PC-3 (cell line): ENCODE measurements at places on chromosomes 12 and 14. TPM values are rescaled to one million over a fixed set of nuclear protein-coding genes. Genes with fewer than 3 reads are reported as not detected.
A peak's percentile ranks its signal among the peaks of the same experiment; 100 is the strongest.

DNA sequence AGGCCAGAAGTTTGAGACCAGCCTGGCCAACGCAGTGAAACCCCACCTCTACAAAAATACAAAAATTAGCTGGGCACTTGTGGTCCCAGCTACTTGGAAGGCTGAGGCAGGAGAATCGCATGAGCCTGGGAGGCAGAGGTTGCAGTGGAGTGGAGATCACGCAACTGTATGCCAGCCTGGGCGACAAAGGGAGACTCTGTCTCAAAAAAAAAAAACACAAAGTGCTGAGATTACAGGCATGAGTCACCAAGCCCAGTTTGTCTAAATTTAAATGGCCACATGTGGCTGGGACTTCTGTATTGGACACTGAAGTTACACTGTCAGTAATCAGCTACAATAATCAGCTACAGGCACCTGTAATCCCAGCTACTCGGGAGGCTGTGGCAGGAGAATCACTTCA is 100.9 kb upstream of the AEBP2 start:
- no peaks in the 10 kb centered on the region for H3K4me1 ChIP-seq
- H3K27me3 ChIP-seq, result no peaks in the 10 kb centered on the region
- peaks cover 21% of the 10 kb centered on the region for H3K36me3 ChIP-seq
- no peak for DNase-seq
- H3K27ac ChIP-seq, result no peak overlapping the region
- H3K4me3 ChIP-seq, result no peak overlapping the region

- peak; percentile 19 for DNase-seq
- no peaks in the 10 kb centered on the region for H3K27me3 ChIP-seq
- no peak overlapping the region for H3K27ac ChIP-seq
- no peaks in the 10 kb centered on the region for H3K4me1 ChIP-seq
- no peaks in the 10 kb centered on the region for H3K36me3 ChIP-seq
- H3K4me3 ChIP-seq, result no peak overlapping the region
Observed at GRCh38 chr12:29131539-29131938, 17.5 kb upstream of the FAR2 start.

DNA sequence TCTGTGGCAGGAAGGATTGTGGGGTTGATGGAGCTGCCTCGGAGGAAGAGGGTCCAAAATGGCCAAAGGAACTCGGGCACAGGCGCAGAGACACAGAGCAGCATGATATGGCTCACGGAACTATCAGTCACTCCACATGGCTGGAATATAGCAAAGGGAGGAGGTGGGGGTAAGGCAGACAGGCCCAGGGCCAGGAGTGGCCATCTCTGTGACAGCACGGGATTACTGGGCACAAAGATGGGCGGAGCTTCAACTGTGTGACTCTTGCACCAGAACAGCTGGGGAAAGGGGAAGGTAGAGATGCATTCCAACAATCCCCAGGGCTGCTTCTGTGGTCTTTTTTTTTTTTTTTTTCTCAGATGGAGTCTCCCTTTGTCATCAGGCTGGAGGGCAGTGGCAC is 24.8 kb upstream of the EML1 start:
- peaks cover 16% of the 10 kb centered on the region for H3K4me1 ChIP-seq
- H3K4me3 ChIP-seq, result no peak overlapping the region

Gene PAX9
- total RNA-seq, result 14.3 and 14.9 TPM in 2 replicates

DNA sequence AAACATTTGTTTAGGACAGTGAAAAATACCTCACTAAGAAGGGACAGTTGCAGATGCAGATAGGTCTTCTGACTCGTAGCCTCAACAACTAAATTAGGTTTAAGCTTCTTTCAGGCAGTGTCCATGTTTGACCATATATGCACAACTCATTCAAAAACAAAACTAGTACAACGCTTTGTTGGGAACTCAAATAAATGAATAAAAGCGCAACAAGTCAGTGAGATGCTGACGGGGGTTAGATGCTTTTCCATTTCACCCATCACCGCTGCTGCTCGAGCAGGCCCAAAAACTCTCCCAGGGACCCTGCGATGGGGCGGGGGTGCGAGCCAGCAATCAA is 633 bp downstream of the RPAP3 start:
- H3K36me3 ChIP-seq, result peaks cover 12% of the 10 kb centered on the region
- peaks cover 17% of the 10 kb centered on the region for H3K4me1 ChIP-seq
- H3K27ac ChIP-seq, result 0 out of 2 replicates have a peak overlapping the region, but pooled peaks have one; percentile 21
- peak overlapping the region; percentile 74 for H3K4me3 ChIP-seq
- no peaks in the 10 kb centered on the region for H3K27me3 ChIP-seq

DNA sequence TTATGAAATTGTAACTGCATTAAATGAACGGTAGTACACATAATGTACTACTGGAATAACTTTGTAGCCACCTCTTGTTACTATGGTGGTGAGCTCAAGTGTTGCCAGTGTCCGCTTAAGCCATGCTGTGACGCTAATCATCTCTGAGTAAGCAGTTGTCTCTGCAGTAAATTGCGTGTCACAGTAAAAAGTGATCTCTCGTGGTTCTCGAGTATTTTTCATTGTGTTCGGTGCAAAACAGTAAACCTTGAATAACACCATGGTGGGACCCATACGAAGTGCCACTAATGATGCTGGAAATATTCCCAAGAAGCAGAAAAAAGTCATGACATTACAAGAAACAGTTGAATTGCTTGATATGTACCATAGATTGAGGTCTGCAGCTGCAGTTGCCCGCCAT is 524.8 kb downstream of the SOX5 start:
- no peaks in the 10 kb centered on the region for H3K36me3 ChIP-seq
- no peaks in the 10 kb centered on the region for H3K27me3 ChIP-seq
- H3K4me1 ChIP-seq, result no peaks in the 10 kb centered on the region
- H3K27ac ChIP-seq, result no peak overlapping the region

Gene EEA1
- total RNA-seq, result 7.9 and 11.9 TPM in 2 replicates

- no peak for DNase-seq
- H3K36me3 ChIP-seq, result no peaks in the 10 kb centered on the region
- peaks cover 5% of the 10 kb centered on the region for H3K27me3 ChIP-seq
- no peak overlapping the region for H3K4me3 ChIP-seq
- no peak overlapping the region for H3K27ac ChIP-seq
Observed at GRCh38 chr14:94864387-94865195, 94.7 kb upstream of the GSC start.

GRCh38 chr14:79077096-79077495 is 906.9 kb downstream of the NRXN3 start:
- H3K36me3 ChIP-seq, result no peaks in the 10 kb centered on the region
- DNase-seq, result peak; percentile 37
- no peak overlapping the region for H3K27ac ChIP-seq
- H3K27me3 ChIP-seq, result no peaks in the 10 kb centered on the region

Gene RASSF9
- 0.17 TPM in 1 of 2 replicates, not detected in the other for total RNA-seq

- peak overlapping the region; percentile 87 for H3K4me3 ChIP-seq
- peaks cover 5% of the 10 kb centered on the region for H3K36me3 ChIP-seq
- peak; percentile 56 for DNase-seq
- peaks cover 44% of the 10 kb centered on the region for H3K4me1 ChIP-seq
- H3K27me3 ChIP-seq, result no peaks in the 10 kb centered on the region
Observed at GRCh38 chr12:110743571-110744093, 941 bp upstream of the PPP1CC start.

GRCh38 chr12:59737725-59738463 is 142.1 kb downstream of the SLC16A7 start:
- no peaks in the 10 kb centered on the region for H3K36me3 ChIP-seq
- no peaks in the 10 kb centered on the region for H3K27me3 ChIP-seq
- H3K4me3 ChIP-seq, result no peak overlapping the region
- H3K4me1 ChIP-seq, result peaks cover 11% of the 10 kb centered on the region

DNA sequence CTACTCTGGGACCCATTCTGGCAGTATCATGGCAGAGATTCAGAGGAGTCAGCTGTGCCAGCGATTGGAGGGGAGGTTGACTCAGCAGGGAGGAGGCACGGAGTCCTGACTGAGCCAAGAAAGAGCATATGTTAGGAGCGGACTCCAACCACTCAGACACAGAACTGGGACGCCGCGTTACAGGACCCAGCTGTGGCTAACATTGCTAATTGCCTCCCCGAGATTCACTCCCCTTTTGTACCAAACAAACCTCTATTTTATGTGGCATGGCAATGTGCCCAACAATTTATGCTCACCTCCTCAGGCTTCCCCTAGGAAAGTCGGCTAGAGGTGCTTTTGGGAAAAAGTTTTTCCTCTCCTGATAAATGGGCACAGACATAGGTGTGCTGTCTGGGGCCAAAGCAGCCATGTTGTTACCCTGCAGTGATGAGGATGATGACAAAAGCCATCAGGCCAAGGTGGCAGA is 15.2 kb upstream of the CLIP1 start:
- H3K4me3 ChIP-seq, result no peak overlapping the region
- no peaks in the 10 kb centered on the region for H3K36me3 ChIP-seq
- no peak overlapping the region for H3K27ac ChIP-seq
- no peaks in the 10 kb centered on the region for H3K4me1 ChIP-seq
- peak; percentile 55 for DNase-seq

Gene PRH1
- total RNA-seq, result 5.7 and 9.5 TPM in 2 replicates

DNA sequence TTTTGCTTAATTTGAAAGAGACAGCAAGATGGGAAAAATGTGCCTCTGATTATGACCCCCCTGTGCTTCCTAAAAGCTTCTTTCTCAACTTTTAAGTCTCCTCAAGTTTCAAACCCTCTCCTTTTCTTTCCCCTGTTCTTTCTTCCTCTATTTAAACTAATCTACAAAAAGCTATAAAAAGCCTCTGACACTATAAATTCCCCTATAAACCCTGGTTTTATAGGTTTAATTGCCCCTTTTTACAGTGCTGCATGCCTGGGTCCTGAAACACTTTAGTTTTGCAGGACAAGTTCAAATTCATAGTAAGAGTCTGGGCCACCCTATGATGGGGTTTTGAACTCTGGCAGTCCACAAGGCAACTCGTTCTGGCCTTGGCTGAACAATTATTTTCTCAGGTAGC is 510.9 kb upstream of the TBX3 start:
- H3K4me1 ChIP-seq, result peaks cover 5% of the 10 kb centered on the region; the same call in 1 of the 2 replicates
- H3K4me3 ChIP-seq, result no peak overlapping the region
- no peaks in the 10 kb centered on the region for H3K27me3 ChIP-seq
